NCI-H1092 treated with DMSO at 0.1 percent for 48 hours (cell line): ENCODE measurements at places on chromosomes 4 and X.
A peak's percentile ranks its signal among the peaks of the same experiment; 100 is the strongest.

DNA sequence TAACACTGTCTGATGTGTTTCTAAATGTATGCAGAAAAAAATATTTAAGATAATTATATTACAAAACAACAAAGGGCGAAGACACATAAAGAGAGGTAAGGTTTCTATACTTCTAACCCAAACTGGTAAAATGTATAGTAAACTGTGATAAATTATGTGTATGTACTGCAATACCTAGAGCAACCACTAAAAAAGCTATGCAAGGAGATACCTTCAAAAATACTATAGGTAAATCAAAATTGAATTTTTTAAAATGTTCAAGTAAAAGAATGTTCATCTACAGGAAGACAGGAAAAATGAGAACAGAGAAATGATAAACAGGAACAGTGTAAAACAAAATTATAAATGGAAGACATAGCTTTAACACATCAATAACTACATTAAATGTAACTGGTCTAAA lies 27.3 kb upstream of the RAI2 start:
- DNase-seq, result no peak

- DNase-seq, result no peak
Observed at GRCh38 chr4:179596621-179597020, 2154.4 kb upstream of the AGA start.

GRCh38 chrX:101619364-101619763 lies 1.6 kb upstream of the ARMCX6 start:
- DNase-seq, result peak; percentile 4

- no peak for DNase-seq
Observed at GRCh38 chr4:81350040-81350439, 121.7 kb downstream of the RASGEF1B start.

DNA sequence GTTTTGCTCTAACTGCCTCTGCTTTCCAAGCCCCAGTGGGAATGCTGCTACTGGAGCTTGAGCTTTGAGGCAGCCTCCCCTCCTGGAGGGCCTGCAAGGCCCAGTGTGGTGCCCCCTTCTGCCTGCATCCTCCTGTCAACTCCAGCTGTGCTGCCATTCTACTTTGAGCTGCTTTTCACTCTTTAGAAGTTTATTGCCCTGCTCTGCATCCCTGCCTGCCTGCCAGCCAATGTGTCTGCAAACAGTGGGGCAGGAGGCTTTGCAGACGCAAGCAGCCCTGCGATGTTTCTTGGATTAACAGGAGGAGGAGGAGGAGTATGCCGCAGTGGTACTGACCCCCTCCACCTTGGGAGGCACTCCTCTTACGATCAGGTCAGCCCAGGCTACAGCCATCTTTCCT lies 16.4 kb downstream of the TMEM31 start:
- DNase-seq, result no peak

DNA sequence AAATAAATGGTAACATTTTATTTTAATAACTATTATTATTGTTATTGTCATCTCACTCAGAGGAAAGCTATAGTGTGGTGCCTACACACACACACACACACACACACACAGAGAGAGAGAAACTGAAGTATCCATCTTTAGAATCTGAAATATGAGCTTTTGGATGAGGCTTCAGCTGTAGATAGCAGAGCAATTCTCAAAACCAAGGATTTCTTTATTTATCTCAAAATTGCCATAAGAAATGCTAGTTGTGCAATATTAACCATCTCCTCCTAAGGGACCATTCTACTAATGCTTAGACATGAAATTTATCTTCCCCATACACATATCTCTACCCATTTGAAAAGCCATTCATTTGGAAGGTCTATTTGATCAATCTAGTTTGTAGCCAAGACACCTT lies 50.1 kb upstream of the SGMS2 start:
- no peak for DNase-seq

GRCh38 chrX:48897157-48897624 lies 377 bp downstream of the TIMM17B start:
- peak; percentile 84 for DNase-seq

- no peak for DNase-seq
Observed at GRCh38 chr4:182533964-182534363, 290.8 kb downstream of the TENM3 start.

- DNase-seq, result no peak
Observed at GRCh38 chr4:183563874-183564273, 59.0 kb downstream of the ING2 start.

DNA sequence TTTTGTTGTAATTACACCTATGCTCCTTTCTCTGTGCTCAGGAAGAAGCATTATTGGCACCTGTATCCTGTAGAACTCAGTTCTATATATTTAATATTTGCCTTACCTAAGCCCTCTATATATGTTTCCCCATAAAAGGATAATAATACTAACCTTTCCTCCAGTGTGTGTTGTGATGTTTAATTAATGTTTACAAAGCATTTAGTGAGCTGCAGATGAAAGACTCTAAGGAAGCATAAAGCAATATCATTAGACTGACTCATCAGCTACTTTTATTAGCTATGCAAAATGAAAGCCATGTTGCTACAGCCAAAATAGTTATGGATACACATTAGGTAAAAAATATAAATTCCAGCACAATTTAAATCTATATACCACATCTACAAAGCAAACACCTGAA lies 93.6 kb upstream of the PTPN13 start:
- DNase-seq, result no peak

GRCh38 chrX:119042040-119042439 lies 30.8 kb upstream of the CT47C1 start:
- DNase-seq, result no peak

- no peak for DNase-seq
Observed at GRCh38 chr4:69156913-69157312, 57.6 kb downstream of the UGT2B11 start.

GRCh38 chr4:28787947-28788346 lies 1927.3 kb downstream of the STIM2 start:
- DNase-seq, result no peak

GRCh38 chr4:177265729-177266128 lies 43.9 kb upstream of the NEIL3 start:
- no peak for DNase-seq

GRCh38 chr4:2923141-2923551 lies 40.1 kb downstream of the NOP14 start:
- DNase-seq, result no peak

- no peak for DNase-seq
Observed at GRCh38 chr4:10285028-10285427, 168.4 kb upstream of the WDR1 start.

GRCh38 chr4:15168759-15169158 lies 166.5 kb downstream of the CPEB2 start:
- DNase-seq, result no peak

GRCh38 chr4:88655226-88655625 lies 42.4 kb downstream of the NAP1L5 start:
- no peak for DNase-seq

- DNase-seq, result no peak
Observed at GRCh38 chrX:79524642-79525041, 157.5 kb upstream of the ITM2A start.

DNA sequence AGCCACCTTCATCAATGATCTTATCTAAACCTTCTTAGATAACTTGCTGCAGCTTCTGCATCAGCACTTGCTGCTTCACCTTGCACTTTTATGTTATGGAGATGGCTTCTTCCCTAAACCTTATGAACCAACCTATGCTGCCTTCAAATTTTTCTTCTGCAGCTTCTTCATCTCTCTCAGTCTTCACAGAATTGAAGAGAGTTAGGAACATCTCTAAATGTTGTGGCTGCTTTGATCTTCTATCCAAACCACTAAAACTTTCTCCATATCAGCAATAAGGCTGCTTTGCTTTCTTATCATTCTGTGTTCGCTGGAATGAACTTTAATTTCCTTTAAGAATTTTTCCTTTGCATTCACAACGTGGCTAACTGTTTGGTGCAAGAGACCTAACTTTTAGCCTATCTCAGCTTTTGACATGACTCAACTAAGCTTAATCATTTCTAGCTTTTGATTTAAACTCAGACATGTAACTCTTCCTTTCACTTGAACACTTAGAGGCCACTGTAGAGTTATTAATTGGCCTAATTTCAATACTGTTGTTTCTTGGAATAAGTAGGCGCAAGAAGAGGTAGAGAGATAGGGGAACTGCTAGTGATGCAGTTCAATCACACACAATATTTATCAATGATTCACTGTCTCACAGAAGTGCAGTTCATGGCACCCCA lies 36.1 kb upstream of the CORIN start:
- no peak for DNase-seq
